Sigmoid colon (tissue), 7 donors: ENCODE measurements at places on chromosomes 11 and 22. TPM values are rescaled to one million over a fixed set of nuclear protein-coding genes. Genes with fewer than 3 reads are reported as not detected.

- DNase-seq, result peak; percentile 90
Observed at GRCh38 chr22:35921777-35922176, 106.8 kb downstream of the RBFOX2 start.

GRCh38 chr11:31882951-31883392, 71.8 kb upstream of the PAX6 start:
- DNase-seq, result no peak

- no peak for DNase-seq
Observed at GRCh38 chr11:132886335-132886734, 646.0 kb downstream of the OPCML start.

- no peak for DNase-seq
Observed at GRCh38 chr11:47967577-47968525, 12.5 kb upstream of the PTPRJ start.

GRCh38 chr22:24068377-24068680, 57.2 kb downstream of the CABIN1 start:
- peak; percentile 48 for DNase-seq

CHADL gene
- total RNA-seq, result 16.8 TPM

OR8D2 gene
- total RNA-seq, result not detected

OVOL1 gene
- total RNA-seq, result not detected

CCDC88B gene
- 8.6 TPM for total RNA-seq
